Effector CD8-positive, alpha-beta T cell (primary cell): ENCODE measurements at places on chromosomes 2 and 18.

DNA sequence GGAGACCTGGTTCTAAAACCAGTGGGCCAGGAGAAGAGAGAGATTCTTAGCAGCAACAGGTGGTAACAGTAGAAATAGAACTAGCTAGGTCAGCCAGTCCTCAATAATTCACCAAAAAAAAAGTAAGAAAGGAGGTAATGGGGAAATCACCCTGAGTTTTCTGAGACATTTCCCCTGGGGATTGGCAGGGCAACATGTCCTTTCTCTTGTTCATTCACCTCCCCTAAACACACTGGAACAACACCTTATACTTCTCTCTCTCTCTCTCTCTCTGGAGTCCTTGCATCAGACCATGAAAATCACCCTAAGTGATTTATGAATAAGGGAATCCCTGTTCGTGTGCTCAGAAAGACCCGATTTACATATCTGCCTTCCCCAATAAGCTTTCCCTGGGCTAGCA, 64.8 kb downstream of the COX7A2L start:
- no peak for DNase-seq

- no peak for DNase-seq
Measured at GRCh38 chr2:88735133-88735532, 43.7 kb downstream of the RPIA start.

GRCh38 chr2:36618381-36618780, 20.4 kb upstream of the FEZ2 start:
- no peak for DNase-seq

- DNase-seq, result no peak
Measured at GRCh38 chr2:206084439-206084869, 1.5 kb downstream of the INO80D start.

- DNase-seq, result no peak
Measured at GRCh38 chr2:158394453-158394852, 62.1 kb downstream of the CCDC148 start.

- no peak for DNase-seq
Measured at GRCh38 chr2:25397777-25398176, 56.1 kb upstream of the DNMT3A start.

DNA sequence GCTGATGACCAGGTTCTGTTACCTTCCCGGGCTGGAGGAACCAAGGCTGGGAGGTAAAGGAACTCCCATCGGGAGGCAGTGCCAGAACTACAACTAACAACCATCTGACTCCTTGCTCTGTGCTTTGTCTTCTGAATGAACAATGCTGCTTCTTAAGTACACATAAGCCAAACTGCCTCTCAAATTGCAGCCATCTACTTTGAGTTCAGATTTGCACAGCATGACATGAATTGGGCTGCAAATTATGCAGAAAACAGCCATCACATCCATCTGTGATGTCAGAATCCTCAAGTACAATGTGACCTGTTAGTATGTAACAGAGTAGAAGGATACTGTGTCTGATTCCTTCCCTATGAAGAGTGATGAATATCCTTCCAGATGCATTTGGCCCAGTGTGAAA, 290.6 kb downstream of the ZNF521 start:
- no peak for DNase-seq

- no peak for DNase-seq
Measured at GRCh38 chr2:218867900-218868299, 8.3 kb downstream of the WNT6 start.

DNA sequence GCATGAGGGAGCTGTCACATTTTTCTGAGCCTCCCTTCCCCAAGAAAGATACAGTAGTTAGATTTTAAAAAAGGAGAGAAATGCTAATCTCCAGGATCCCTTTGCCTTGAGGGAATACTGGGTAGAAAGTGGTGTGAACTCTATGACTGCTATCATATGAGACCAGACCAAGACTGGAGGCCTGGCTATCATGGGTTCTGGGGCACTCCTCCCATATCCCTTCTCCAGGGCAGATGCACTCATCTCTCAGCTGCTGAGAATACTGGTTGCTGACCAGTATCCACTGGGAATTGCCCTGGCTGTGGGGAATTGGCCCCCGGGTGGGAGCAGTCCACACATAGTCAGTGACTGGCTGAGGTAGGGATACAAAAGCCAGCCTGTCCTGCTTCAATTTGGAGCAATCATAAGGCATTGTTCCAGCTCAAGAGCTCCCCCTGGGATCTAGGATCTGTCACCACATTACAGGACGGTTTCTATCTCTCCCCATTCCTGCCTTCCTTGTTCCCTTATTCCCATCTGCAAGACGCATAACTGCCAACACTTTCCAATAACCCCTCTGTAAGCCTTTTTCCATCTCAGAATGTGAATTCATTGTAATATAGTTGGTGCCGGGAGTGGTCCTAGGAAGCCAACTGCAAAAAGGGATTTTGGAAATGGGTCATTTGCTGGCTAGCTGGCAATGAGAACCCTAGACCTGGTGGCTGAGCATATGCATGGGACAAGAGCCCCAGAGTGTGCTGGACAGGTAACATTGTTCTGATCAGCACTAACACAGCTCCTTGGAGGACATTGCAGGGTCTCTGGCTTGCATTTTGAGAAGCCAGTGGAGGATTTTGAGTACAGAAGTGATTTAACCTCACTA, 35.4 kb upstream of the REEP1 start:
- no peak for DNase-seq

GRCh38 chr18:11400703-11401102, 208.7 kb upstream of the SLC35G4 start:
- no peak for DNase-seq

DNA sequence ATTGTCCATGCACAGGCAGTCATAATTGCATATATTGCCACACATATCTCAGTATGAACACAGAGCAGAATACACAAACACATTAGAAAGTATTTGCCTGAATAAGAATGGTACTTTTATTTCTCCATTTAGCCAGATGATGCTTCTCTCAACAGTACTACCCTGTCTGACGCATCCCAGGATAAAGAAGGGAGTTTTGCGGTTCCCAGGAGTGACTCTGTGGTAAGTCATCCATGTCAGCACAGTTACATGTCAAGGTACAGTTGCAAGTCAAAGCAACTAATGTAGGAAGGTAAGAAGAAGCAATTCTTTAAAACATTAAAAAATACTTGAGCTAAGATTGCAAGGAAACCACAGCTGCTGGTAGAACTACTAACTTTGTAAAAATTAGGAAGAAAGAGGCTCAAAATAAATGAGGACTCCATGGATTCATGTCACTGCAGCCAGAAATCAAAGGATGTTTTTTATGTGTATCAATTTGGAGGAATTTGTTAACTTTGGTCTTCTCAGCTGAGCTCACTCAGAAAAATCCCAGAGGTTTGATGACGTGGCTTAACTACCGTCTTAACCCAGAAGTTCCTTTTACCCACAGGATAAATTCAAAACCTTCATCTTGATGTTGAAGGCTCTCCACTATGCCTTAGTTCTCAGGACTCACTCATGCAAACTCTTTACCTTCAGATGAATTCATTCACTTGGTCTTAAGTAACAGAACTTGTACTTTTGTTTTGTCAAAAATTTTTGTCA, 130.3 kb downstream of the ARHGAP28 start:
- DNase-seq, result no peak

DNA sequence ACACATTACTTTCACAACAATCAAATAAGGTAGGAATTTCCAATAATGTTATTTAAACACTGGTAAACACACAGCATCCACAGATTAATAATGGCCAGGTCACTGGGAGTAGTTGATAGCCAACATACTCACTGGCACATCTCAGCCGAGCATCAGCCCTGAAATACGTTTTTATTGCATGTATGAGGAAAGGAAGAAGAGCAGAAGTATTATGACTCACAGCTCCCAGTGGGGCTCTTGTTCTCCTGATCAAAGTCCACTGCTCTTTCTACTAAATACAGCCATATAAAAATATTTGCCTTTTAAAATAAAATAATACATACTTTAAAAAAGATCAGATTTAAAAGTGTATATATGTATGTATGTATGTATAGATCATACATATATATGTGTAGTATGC, 999.6 kb downstream of the SUCLG1 start:
- no peak for DNase-seq

DNA sequence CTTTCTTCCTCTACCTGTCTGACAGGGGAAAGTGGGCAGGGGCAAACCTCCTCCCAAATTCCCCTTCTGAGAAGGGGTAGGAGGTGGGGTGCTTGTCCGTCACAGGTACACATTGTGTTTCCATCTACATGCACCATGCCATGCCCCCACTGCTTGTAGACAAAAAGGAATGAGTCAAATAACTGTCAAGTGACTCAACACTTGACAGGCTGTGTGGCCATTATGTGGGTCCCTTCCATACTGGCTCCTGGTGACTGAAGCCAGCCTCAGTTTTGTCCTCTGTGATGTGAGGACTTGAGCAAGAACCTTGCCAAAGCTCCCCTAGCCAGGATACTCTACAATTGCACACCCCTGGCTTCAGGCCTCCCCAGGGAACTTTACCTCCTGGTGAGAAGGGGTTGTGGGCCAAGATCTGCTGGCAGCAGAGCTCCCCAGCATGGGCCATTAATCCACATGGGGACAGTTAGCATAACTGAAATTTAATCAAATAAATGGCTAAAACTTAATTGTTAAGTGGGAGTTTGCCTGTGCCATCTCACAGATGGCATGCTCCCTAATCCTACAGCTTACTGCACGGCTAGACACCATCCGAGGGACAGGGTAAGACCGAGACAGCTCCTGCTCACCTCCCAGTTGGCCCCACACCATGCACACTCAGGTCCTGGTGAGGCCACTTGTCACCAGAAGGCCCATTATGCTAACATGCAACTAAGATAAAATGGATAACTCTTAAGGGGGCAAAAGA, 140.2 kb downstream of the BCL11A start:
- no peak for DNase-seq

- DNase-seq, result no peak
Measured at GRCh38 chr2:74436111-74436805, 5.5 kb downstream of the RTKN start.

GRCh38 chr2:233844836-233845235, 9.5 kb downstream of the HJURP start:
- no peak for DNase-seq

- DNase-seq, result no peak
Measured at GRCh38 chr2:110099471-110100225, 16.0 kb downstream of the MALL start.

DNA sequence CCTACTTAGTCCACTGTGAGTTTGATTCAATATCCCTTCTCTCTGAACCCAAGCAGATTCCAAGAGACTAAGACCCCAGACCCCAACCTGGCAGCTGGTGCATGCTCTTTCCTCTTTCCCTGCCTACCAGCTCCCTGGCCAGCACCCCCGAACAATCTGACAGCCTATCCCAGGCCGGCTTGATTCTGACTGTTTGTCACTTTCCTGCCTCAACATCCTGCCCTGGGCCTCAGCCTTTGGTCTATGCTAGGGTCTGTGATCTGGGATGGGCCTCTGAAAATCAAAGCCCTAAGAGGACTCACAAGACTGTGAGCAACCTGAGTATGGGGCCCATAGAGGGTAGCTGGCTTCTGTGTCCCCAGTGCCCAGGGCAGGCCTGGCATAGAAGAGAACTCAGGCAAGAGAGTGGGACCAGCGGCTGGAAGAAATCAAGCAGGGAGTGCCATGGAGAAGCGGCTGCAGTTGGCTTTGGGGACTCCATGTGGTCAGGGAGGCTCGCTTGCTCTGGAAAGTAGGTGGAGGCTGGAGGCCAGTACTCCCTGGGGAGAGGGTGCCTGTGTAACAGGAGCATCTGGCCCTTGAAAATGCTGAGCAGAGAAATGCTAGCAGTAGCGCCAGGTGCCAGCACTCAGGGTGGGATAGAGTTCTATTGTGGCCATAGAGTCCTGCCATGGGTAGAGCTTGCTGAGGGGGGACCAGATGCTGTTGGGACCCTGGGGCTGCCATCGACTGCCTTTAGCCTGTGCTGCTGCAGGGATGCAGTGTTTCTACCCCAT, 343.9 kb downstream of the DYSF start:
- DNase-seq, result no peak

- no peak for DNase-seq
Measured at GRCh38 chr2:1658394-1659151, 85.7 kb downstream of the PXDN start.

GRCh38 chr18:62784966-62785413, 69.6 kb downstream of the PHLPP1 start:
- no peak for DNase-seq

DNA sequence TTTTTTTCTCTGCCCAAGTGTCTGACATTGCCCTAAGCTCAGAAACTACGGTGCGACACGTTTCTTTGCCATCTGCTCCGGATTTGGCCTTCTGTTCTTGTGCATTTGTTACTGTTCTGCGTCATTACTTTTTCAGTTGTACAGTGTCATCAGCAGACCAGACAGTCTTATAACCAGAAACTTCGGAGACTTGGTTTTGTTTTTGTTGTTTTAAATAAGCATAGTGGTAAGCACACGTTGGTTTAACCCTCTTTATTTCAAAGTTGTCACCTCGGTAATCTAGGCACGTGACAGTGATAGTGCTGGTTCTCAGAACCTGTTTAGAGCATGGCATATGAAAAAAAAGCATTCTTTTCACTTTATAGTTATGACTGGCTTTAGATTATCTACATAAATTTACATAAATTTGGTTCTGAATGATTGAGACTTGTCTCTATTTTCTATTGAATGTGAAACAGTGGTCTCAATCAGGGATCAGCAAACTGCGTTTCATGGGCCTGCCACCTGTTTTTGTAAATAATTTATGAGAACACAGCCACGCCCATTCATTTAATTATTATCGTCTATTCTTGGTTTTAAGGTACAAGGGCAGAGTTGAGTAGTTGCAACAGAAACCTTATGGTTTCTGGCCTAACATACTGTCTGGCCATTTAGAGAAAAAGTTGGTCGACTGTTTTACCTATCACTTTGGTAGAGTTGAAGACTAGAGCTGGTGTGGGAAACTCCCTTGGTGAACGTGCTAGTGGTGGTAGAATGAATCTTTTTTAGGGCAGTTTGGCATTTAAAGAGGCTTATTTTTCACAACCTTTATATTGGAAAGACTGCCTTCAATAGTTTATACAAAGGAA, 106.5 kb downstream of the ZNF532 start:
- no peak for DNase-seq

DNA sequence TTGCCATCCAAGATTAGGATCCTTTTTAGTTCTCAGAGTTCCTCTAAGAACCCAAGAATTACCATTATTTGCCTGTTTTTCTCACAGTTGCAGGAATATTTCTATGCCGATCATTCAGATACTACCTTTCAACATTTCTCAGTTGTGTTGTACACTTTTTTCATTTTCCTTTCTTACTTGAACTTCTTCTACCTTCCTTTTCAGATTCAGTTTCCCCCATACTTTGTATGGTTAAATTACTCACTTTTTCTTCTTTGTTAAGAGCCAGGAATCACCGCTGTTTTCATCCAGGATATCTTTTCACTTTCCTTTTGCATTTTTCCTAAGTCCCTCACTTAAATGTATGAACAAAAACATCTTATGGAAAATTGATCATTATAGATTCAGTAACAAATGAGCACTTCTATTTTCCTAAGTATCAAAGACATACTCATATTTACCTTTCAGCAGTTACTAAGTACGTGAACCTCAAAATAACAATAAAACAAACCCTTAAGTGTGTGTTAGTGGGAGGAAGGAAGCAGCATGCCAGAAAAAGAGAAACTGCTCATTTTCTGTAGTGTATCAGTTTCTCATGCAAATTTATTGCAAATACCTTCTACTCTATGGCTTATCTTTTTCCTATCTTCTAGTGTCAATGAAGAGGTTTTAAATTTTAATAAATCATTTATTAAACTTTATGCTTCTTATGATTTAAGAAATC, 64.3 kb upstream of the STAT1 start:
- DNase-seq, result no peak
